ENCODE measurements at places on chromosomes 6 and 20. TPM values are rescaled to one million over a fixed set of nuclear protein-coding genes. Genes with fewer than 3 reads are reported as not detected.

The PI16 gene
- polyA plus RNA-seq: 40.0 TPM

The PROCR gene
- 42.0 TPM for polyA plus RNA-seq

The ULBP3 gene
- polyA plus RNA-seq: 1.8 TPM

The MYH7B gene
- 80.8 TPM for polyA plus RNA-seq

The RIN2 gene
- polyA plus RNA-seq: 26.6 TPM

The DEFB125 gene
- not detected for polyA plus RNA-seq

The CST2 gene
- not detected for polyA plus RNA-seq

The TENT5A gene
- polyA plus RNA-seq: 24.9 TPM

The LRRC1 gene
- polyA plus RNA-seq: 6.9 TPM

The TSPYL1 gene
- 65.1 TPM for polyA plus RNA-seq

The LBP gene
- not detected for polyA plus RNA-seq

DNA sequence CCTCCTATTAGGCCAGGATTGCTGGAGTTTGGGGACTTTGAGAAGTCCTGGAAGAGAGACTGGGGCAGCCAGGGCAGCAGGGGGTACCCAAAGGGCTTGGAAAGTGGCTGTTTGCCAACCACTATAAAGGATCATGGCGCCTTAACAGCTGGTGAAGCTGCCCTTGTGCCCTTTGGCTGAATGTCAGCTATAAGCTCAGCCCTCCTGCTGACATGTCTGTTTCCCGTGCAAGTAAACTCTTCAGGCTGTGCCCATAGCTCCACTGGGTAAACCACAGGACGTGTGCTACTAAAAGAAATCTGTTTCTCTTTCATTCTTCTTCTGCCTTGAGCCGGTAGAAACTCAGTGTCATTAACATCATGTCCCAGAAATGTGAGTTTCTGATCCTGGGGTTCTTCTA, 97.3 kb downstream of the CAP2 start:
- DNase-seq: peak; percentile 64

DNA sequence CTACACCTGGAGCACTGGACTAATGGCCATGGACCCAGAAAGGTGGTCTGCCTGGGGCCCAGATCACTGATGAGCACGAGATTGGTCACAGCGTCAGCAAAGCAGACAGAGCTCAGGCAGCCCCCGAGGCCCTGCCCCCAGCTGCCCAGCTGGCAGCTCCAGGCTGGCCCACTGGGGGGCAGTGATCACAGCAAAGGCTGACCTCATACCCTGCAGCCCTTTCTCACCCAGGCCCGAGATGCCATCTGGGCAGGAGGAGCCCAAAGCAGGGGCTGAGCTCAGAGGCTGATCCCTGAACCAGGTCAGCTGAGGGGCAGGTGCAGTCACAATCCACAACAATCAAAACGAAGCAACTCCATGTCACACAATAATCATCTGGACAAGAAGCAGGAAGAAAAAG, 4.1 kb downstream of the MAP1LC3A start:
- no peak for DNase-seq

- DNase-seq: peak; percentile 34
Measured at GRCh38 chr20:34473262-34473883, 42.8 kb upstream of the DYNLRB1 start.

DNA sequence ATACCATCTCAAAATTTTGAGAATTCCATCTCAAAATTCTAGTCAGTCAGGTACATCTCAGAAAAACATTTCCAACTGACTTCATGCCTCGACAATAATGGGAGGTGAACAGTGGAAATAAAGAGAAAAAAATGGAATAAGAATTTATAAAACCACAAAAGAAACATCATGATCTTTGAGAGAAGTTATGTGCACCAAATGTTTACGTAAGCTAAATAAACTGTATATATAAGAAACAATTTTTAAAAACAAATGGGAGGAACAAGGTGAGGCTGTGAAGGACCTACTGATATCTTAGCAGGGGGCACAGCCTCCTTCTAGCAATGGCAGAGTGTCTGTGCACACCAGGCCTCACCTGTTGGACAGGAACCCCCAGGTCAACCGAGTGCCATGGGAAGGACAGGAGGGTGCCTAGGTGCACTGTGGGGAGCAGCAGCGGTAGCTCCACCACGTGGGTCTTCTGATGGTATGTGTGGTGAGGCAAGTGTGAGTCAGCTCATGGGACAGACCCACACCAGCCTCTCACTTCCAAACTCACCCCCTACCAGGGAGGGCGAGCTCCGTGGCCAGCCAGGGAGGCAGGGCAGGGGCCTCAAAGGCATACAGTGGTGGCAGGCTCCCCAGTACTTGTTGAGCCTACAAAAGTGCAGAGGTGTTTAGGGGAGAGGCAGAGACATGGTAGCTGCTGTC, 23.2 kb downstream of the DIDO1 start:
- DNase-seq: no peak

DNA sequence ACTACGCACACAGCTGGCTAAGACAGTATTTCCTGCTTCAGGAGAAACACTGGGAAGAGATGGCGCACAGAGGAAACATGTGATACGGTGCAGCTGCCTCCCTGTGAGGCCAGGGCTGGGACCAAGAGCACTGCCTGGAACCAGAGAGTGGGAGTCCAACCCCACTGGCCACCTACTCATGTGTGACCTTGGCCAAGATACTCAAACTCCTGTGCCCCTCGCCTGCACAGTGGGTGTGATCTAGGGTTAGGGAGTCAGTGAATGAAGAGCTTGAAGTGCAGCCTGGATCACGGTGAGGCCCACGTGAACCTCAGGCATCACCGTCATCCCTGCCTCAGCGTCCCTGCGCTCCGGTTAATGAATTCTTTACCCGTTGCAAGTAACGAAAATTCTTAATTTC, 41.7 kb upstream of the MPC1 start:
- DNase-seq: no peak

- DNase-seq: peak; percentile 43
Measured at GRCh38 chr6:56091159-56091869, 156.1 kb downstream of the COL21A1 start.

DNA sequence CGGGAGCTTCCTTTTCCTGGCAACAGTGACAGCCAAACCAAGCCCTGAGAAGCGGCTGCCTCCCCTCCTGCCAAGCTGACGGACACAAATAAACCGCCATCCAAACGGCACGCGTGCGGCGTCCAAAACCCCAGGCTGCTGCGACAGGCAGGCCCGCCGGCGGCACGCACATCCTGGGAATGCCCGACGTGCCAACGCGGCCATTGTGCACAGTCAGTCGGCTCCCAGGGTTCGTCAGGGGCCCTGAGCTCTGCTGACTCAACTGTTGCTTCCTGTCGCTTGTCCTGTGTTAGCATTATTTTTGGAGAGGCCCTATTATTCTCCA, 6.8 kb downstream of the JAG1 start:
- no peak for DNase-seq

DNA sequence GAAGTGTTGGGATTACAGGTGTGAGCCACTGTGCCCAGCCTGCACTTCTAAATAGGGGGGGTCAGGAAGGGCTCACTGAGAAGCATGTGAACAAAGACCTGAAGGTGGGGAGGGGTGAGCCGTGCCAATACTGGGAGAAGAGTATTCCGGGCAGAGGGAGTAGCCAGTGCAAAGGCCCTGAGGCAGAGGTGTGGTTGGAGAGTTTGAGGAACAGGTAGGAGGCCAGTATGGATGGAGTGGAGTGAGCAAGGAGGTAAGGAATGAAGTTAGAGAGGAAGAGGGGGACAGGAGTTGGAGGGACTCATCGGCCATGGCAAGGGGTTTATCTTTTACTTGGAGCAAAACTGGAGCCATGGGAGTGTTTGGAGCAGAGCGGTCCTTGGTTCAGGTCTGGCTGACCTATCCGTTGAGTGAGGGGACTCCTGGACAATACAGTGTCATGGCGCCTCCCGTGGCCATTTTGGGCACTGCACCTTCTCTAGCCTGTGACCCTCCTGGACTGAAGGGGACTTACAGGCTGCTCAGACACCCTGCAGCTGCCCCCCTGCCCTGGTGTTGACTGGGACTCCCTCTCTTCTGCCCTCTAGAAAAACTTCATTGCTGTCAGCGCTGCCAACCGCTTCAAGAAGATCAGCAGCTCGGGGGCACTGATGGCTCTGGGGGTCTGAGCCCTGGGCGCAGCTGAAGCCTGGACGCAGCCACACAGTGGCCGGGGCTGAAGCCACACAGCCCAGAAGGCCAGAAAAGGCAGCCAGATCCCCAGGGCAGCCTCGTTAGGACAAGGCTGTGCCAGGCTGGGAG, 12.1 kb downstream of the FOXS1 start:
- DNase-seq: no peak

DNA sequence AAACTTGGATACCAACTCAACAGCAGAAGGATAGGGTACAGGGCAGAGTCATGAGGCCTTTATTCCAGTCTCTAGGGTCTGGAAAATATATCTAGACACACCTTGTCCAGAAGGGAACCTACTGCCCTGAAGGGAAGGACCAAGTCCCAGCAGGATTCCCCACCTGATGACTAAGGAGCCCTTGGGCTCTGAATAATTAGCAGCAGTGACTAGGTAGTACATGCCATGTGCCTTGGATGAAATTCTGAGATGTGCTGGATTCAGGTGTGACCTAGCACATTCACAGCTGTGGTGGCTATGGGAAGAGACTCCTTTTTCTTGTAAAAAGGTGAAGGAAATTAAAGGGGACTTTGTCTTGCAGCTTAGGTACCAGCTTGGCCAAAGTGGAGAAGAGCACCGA, 364.3 kb upstream of the PTCHD4 start:
- no peak for DNase-seq

- no peak for DNase-seq
Measured at GRCh38 chr6:75302280-75302679, 17.7 kb upstream of the TMEM30A start.

DNA sequence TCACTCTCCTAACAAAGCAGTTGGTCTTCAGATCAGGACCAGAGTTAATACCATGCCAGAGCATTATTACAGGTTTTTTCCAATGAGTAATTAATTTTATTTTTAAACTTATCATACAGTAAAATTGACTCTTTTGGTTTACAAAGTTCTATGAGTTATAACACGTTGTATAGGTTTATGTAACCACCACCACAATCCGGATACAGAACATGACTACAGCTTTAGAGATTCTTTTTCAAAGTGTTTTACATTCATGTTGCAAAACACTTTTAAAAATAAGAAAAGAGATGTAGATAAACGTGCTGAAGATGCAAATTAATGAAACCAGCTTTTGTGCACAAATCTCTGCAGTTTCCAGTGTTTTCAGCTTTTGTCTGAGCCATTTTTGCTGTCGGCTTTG, 1.5 kb upstream of the TPBG start:
- DNase-seq: no peak

- no peak for DNase-seq
Measured at GRCh38 chr20:33925867-33926266, 67.8 kb upstream of the RALY start.

DNA sequence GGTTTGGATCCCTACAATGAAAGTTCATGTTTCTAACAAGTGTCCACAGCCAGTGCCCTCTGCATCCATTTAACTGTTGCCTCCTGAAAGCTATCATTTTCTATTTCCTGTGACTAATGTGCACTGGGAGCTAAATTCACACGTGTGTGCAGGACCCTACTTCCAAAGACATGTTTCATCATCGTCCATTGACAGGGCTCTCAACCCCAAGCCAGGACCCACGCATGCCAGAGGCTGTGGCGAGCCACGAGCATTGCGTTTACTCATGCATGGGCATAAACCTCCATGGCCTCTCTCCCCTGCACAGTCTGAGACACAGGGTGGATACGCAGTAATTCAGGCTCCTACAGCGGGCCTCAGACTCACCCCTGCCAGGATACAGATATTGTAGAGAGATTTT, 153.2 kb downstream of the MAFB start:
- DNase-seq: no peak

GRCh38 chr6:38350220-38350619, 289.5 kb downstream of the BTBD9 start:
- no peak for DNase-seq

DNA sequence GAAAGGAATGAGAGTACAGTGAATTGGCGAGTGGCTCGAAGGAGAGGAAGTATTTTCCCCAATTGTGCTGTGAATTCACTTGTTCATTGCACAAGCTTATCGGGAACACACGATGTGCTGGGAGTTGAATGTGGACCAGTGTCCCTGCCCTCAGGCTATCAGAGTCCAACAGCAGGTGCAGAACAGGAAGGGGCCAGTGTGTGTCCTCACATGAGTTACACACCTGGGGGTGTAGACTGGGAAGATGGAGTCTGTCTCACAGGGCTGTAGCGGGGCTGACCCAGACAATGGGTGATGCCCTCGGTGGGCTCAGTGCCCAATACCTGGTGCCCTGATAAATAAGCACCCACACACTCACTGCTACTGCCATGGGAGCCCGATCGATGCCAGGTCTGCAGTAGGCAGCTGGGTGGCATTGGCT, 14.4 kb downstream of the DUSP22 start:
- no peak for DNase-seq

- DNase-seq: peak; percentile 56
Measured at GRCh38 chr20:21102603-21103311, 3.4 kb downstream of the LINC00237 start.

- no peak for DNase-seq
Measured at GRCh38 chr20:58997141-58997770, 9.8 kb downstream of the CTSZ start.

- no peak for DNase-seq
Measured at GRCh38 chr6:34146021-34146782, at the start of gene GRM4. Gene GRM4 (minus strand): TSS chr6:34146087. CDS start chr6:34133496, 12,591 bp downstream.

DNA sequence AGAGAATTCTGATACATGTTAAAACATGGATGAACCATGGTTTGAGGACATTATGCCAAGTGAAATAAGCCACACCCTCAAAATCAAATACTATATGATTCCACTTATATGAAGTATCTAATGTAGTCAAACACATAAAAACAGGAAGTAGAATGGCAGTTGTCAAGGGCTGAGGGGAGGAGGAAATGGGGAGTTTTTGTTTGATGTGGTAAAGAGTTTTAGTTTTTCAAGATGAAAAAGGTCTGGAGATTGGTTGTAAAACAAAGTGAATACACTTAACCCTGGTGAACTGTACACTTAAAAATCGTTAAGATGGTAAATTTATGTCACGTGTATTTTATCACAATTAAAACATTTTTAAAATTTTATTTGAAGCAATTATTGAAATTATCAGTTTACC, 127.4 kb upstream of the GRIK2 start:
- DNase-seq: no peak

GRCh38 chr6:161013695-161014094, 22.1 kb downstream of the MAP3K4 start:
- no peak for DNase-seq

- DNase-seq: no peak
Measured at GRCh38 chr6:130679684-130680083, 147.5 kb upstream of the SMLR1 start.

GRCh38 chr20:11350126-11351005, 567.3 kb upstream of the BTBD3 start:
- no peak for DNase-seq

GRCh38 chr6:131368198-131368911, 204.7 kb upstream of the ARG1 start:
- DNase-seq: peak; percentile 72

DNA sequence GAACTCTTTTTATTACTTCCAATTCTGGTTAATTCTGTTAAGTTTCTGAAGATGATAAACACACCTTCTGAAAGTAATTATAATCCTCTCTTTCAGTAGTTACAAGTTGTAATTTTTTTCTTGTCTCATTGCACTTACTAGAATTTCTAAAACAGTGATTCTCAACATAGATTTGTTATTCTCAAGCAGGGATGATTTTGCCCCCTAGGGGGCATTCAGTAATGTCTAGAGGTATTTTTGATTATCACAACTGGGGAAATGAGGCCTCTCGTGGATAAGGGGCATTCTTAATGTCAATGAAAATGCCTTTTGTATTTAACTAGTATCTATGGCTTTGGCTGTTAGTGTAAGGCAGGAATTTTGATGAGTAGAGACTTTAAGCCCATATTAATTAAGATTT, 39.4 kb upstream of the MAFB start:
- no peak for DNase-seq

GRCh38 chr6:145508107-145508506, 227.2 kb downstream of the EPM2A start:
- no peak for DNase-seq

GRCh38 chr6:116648156-116648555, 20.4 kb downstream of the ZUP1 start:
- DNase-seq: no peak
